ENCODE measurements at places on chromosomes 2 and 18. TPM values are rescaled to one million over a fixed set of nuclear protein-coding genes. Genes with fewer than 3 reads are reported as not detected.

CCDC68 gene
- not detected for total RNA-seq

GRHL1 gene
- total RNA-seq, result 0.60 TPM

AOX1 gene
- not detected for total RNA-seq

DNA sequence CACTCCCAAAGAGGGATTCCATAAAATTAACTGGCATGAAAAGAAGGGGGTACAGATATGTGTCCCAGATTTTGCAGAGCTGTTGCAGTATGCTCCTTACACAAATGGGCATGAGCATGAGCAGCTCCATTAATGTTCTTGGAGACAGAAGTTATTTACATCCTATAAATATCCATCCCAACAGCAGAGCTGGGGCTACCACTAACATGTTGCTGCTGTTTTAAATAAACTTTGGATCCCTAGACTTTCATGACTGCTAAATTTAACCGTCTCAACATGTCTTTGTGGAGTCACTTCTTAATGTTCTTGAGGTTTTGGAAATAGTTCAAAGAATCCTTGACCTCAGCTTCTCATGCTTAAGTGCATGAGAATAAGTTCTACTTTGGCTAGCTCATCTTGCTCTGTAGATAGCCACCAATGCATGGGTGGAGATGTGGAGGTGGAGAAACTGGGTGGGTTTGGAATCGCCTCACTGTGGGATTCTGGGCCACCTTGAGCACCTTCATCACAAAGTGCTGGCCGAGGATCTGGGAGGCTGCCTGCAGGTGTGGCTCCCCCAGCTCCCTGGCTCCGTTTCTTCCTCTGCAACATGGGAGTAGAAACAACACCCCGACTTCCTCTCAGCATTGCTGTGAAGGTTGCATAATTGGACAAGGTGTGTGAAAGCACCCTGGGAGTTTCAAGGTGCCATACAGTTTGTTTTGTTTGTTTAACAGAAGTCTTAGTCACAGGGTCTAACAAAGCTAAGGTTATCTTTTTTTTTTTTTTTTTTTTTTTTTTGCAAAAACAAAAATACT, 307.2 kb downstream of the MYCN start:
- no peak overlapping the region for H3K27ac ChIP-seq
- no peaks in the 10 kb centered on the region for H3K27me3 ChIP-seq
- no peak for DNase-seq
- no peaks in the 10 kb centered on the region for H3K4me1 ChIP-seq
- no peak overlapping the region for H3K4me3 ChIP-seq

- H3K4me3 ChIP-seq, result no peak overlapping the region
- peaks cover 64% of the 10 kb centered on the region for H3K4me1 ChIP-seq
- no peak for DNase-seq
- H3K27me3 ChIP-seq, result no peaks in the 10 kb centered on the region
- peaks cover 16% of the 10 kb centered on the region for H3K36me3 ChIP-seq
Measured at GRCh38 chr2:216183462-216183861, 74.3 kb downstream of the XRCC5 start.

GRCh38 chr2:158953926-158954763, 14.3 kb upstream of the TANC1 start:
- H3K4me3 ChIP-seq, result no peak overlapping the region
- no peak for DNase-seq
- no peaks in the 10 kb centered on the region for H3K27me3 ChIP-seq
- H3K4me1 ChIP-seq, result peaks cover 8% of the 10 kb centered on the region

DNA sequence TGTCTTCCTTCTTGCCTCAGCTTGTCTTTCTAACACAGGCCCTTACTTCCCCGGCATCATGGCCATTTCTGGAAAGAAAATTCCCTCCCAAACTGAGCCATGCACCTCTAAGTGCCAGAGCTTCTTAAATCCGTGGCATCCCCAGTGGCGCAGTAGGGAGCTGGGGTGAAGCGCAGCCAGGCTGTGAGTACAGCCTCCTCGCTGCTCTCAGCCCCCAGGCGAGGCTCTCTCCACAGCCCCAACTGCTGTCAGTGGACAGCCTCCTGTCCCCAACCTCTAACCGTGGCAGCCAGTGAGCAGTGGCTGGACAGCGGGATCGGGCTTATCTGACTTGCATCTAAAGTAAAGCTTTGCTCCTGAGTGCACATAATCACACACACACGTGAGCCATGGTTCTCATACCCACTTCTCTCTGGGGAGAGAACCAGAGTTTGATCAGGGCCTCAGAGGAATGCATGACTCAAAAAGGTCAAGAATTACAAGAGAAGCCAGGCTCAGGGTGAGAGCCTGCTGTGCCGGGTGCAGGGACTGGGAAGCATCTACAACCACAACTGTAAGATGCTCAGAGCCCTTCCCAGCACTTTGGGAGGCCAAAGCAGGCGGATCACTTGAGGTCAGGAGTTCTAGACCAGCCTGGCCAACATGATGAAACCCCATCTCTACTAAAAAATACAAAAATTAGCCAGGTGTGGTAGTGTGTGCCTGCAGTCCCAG, 50.7 kb downstream of the SFXN5 start:
- peaks cover 2% of the 10 kb centered on the region for H3K36me3 ChIP-seq
- H3K4me1 ChIP-seq, result no peaks in the 10 kb centered on the region
- H3K4me3 ChIP-seq, result no peak overlapping the region

DNA sequence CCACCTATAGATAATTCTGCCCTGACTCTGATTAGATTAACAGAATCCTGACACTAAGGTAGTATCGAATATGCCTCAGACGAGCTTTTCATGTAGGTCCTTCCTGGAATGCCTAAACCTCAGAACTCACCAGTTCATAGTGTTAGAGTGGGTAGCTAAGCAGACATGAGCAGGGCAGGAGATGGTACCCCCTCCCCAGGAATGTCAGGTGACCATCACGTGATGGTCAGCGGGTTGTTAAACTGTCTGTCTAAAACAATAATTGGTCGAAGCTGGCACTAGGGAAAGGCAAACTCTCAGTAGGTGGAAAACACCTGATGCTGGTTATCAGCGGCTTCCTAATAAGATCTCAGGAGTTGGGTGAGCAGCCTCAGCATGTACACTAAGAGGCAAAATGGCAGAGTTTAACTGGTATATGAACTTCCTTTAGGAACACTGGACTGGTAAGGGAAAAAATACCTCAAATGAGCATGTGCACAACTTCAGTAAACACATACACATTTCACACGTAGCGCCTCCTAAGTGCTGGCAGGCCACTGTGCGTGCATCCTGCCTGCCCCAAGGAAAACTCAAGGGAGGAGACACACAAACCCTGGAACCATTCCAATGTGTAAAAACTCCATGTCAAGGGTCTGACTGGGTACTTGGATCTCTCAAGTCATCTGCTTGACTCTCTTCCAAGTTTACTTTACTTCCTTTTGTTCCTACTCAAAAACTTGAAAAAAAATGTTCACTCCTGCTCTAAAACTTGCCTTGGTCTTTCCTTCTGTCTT, 339.5 kb downstream of the GULP1 start:
- H3K4me1 ChIP-seq, result no peaks in the 10 kb centered on the region
- no peaks in the 10 kb centered on the region for H3K36me3 ChIP-seq
- H3K4me3 ChIP-seq, result no peak overlapping the region
- H3K27me3 ChIP-seq, result no peaks in the 10 kb centered on the region
- no peak overlapping the region for H3K27ac ChIP-seq

DNA sequence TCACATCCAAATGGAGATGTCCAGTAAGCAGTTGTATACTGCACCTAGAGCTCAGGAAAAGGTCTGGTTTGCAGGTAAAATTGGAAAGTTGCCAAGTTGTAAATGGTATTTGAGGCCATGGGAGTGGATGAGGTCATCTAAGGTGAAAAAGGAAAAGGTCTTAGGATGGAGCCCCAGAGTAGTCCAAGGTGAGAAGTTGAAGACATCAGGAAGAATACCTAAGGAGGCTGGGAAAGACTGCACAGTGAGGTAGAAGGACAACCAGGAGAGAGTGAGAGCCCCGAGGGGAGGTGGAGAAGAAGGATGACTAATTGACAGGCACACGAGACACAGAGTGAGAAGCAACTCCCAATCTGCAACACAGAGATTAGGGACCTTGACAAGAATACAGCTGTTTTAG, 10.7 kb downstream of the DPP4 start:
- H3K27me3 ChIP-seq, result no peaks in the 10 kb centered on the region
- no peak for DNase-seq
- H3K36me3 ChIP-seq, result peaks cover 3% of the 10 kb centered on the region
- H3K4me1 ChIP-seq, result peaks cover 52% of the 10 kb centered on the region
- H3K4me3 ChIP-seq, result peak overlapping the region; percentile 95

DNA sequence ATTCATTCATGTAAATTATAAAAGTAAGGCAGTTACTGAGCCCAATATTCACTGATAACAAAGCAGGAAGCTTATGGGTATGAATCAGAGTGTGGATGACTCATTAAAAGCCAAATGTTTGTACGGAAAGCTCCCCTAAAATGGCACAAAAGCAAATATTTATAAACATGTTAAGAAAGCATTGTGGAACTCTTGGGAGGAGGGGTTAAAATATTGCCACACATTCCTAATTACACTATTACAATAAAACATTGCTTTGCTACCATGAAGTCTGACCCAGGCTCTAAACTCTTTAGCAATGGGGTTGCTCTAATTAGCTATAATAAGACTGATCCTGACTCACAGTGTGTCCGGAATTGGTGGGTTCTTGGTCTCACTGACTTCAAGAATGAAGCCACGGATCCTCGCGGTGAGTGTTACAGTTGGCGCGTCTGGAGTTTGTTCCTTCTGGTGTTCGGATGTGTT, 110.9 kb downstream of the NAB1 start:
- no peak overlapping the region for H3K27ac ChIP-seq
- peaks cover 3% of the 10 kb centered on the region for H3K4me1 ChIP-seq
- DNase-seq, result no peak
- peaks cover 12% of the 10 kb centered on the region for H3K27me3 ChIP-seq

DNA sequence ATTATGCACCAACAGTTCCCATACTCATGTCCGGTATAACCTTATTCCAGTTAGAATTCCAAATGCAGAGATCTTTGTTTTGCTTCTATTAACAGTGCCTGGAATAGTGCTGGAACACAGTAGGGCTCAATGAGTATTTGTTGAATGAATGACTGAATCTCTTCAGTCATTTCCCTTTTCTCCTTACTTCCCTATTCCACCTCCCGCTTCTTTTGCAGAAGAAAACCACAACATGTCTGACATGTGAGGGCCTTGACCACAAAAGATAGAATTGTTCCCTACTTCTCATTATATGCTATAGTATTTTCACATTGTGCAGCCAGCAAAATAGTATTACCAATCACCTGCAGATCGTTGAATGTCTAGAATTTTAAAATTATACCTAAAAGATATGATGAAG, 19.5 kb upstream of the HNRNPLL start:
- H3K4me1 ChIP-seq, result peaks cover 21% of the 10 kb centered on the region
- no peak for DNase-seq
- H3K36me3 ChIP-seq, result no peaks in the 10 kb centered on the region
- peaks cover 6% of the 10 kb centered on the region for H3K27me3 ChIP-seq
- no peak overlapping the region for H3K4me3 ChIP-seq

- no peak overlapping the region for H3K4me3 ChIP-seq
- no peak for DNase-seq
- H3K27me3 ChIP-seq, result peaks cover 16% of the 10 kb centered on the region
Measured at GRCh38 chr2:173130496-173131465, 55.1 kb downstream of the MAP3K20 start.

- DNase-seq, result no peak
- no peaks in the 10 kb centered on the region for H3K4me1 ChIP-seq
- no peaks in the 10 kb centered on the region for H3K27me3 ChIP-seq
- no peaks in the 10 kb centered on the region for H3K36me3 ChIP-seq
Measured at GRCh38 chr2:58866527-58866926, 625.4 kb upstream of the FANCL start.

DNA sequence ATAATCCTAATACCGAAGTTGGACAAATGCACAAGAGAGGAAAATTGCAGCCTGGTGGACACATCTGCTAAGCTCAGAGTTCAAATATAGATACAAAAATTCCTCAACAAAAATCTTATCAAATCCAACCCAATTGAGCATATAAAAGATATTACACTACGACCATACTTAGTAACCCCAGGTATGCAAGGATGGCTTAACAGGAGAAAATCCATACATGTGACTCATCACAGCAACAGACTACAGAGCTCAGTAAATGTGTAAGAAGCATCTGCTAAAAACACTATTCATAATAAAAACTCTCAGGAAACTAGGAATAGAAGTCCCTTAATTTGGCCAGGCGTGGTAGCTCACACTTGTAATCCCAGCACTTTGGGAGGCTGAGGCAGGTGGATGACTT, 28.3 kb downstream of the HS6ST1 start:
- H3K27me3 ChIP-seq, result no peaks in the 10 kb centered on the region
- H3K4me3 ChIP-seq, result no peak overlapping the region
- no peak for DNase-seq
- H3K4me1 ChIP-seq, result peaks cover 9% of the 10 kb centered on the region
- H3K36me3 ChIP-seq, result no peaks in the 10 kb centered on the region

GRCh38 chr2:71452565-71452964, 796 bp upstream of the DYSF start:
- DNase-seq, result no peak
- peaks cover 50% of the 10 kb centered on the region for H3K27me3 ChIP-seq
- no peak overlapping the region for H3K4me3 ChIP-seq
- peaks cover 17% of the 10 kb centered on the region for H3K4me1 ChIP-seq

DNA sequence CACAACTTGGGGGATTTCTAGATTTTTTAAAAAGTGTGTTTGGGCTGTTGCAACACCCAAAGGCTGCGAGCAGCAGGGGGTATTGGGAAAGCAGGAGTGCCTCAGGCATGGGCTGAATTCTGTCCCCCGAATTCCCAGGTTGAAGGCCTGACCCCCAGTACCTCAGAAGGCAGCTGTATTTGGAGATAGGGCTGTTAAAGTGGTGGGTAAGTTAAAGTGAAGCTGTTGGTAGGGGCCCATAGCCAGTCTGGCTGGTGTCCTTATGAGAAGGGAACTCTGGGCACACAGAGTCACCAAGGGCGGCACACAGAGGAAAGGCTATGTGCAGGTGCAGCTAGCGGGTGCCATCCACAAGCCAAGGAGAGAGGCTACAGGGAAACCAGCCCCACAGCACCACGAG, 717.4 kb downstream of the GALR1 start:
- H3K4me3 ChIP-seq, result no peak overlapping the region
- peaks cover 11% of the 10 kb centered on the region for H3K27me3 ChIP-seq
- no peak overlapping the region for H3K27ac ChIP-seq
- no peaks in the 10 kb centered on the region for H3K36me3 ChIP-seq
- no peaks in the 10 kb centered on the region for H3K4me1 ChIP-seq
- no peak for DNase-seq

DNA sequence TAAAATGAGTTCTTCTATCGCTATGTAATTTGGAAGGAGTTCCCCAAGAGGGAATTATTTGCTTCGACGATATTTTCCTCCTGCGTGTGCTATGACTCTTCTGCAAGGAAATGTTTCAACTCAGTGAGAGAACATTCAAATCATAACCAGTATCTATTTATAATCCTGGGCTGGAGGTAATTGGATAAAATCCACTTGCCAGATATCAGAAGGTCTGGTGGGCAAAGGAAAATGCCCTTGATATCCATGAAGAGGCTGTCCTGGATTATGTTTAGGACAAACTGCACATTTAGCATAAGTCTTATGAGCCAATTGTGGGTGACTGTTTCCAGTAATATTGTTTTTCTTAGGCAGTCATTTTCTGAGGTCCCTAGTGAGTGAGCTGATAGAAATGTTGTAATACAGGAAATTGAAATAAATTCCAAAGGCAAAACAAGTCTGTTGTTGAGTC, 17.7 kb downstream of the RPIA start:
- peaks cover 13% of the 10 kb centered on the region for H3K4me1 ChIP-seq
- H3K36me3 ChIP-seq, result peaks cover under 1% of the 10 kb centered on the region
- no peak for DNase-seq
- no peaks in the 10 kb centered on the region for H3K27me3 ChIP-seq
- no peak overlapping the region for H3K27ac ChIP-seq
